ENCODE measurements at places on chromosomes 2 and 18. TPM values are rescaled to one million over a fixed set of nuclear protein-coding genes. Genes with fewer than 3 reads are reported as not detected.

DNA sequence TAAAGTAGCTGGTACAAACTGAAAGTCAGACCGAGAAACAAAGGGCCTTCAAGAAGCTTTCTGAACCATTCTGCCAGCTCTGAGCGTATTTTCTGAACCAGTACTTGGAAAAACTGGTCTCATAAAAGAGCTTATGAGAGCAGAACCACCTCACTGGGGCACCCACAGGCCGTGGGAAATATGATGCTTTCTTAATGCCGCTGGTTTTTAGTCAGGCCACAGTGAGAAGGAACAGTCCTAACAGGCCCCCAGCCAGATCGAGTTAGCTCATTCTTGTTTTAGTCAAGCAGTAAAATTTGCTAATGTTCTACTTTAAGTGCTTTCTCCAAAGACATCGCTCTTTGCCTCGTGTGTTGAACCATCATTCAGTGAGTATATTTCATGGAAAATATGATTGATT, 12.7 kb upstream of the NOSTRIN start:
- H3K36me3 ChIP-seq: no peaks in the 10 kb centered on the region
- peaks cover 2% of the 10 kb centered on the region for H3K4me1 ChIP-seq
- no peak overlapping the region for H3K4me3 ChIP-seq
- no peak overlapping the region for H3K27ac ChIP-seq
- peaks cover 2% of the 10 kb centered on the region for H3K27me3 ChIP-seq

DNA sequence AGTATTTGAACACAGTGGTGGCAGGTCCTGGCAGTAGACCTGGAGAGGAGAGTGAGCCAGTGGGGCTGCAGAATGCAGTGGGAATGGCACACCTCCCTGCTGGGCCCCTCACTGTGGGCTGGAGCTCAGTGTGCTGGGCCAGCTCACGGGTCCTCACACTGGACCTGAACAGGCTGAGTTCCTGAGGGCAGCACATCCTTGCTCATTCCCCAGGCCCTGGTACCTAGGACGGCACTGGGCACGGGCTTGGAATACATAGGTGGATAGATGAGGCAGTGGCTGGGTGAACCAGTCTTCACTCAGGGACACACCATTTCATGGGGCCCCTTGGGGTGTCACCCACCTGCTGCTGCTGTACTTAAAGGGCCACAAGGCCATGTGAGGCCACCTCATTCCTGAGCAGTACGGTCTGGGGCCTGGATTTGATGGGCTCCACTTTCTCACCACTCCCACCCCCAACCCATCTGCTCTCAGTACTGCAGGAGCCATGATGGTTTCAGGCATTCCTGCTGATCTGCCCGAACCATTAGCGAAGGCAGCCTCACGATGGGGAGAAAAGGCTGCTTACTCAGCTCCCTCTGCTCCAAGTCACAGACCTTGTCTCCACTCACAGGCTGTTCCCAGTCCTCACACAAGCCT, 4.2 kb downstream of the TMEM177 start:
- DNase-seq: no peak
- H3K27me3 ChIP-seq: no peaks in the 10 kb centered on the region
- peak overlapping the region; percentile 24 for H3K27ac ChIP-seq
- H3K4me1 ChIP-seq: peaks cover 15% of the 10 kb centered on the region

Gene CXCR2
- total RNA-seq: 0.57 TPM

GRCh38 chr2:88560619-88561307, 66.5 kb downstream of the EIF2AK3 start:
- H3K4me3 ChIP-seq: no peak overlapping the region
- H3K27me3 ChIP-seq: no peaks in the 10 kb centered on the region
- H3K27ac ChIP-seq: no peak overlapping the region
- H3K4me1 ChIP-seq: peaks cover 5% of the 10 kb centered on the region
- H3K36me3 ChIP-seq: peaks cover 19% of the 10 kb centered on the region
- DNase-seq: no peak

GRCh38 chr18:63319383-63320122, at the start of gene BCL2:
BCL2 (minus strand) TSS chr18:63319769.
- peak; percentile 85 for DNase-seq
- peak within 1 kb of the TSS; percentile 89 for H3K27ac ChIP-seq
- H3K36me3 ChIP-seq: peaks cover 34% of the 10 kb centered on the region
- H3K27me3 ChIP-seq: no peaks in the 10 kb centered on the region
- H3K4me1 ChIP-seq: peaks cover 20% of the 10 kb centered on the region

Gene FIGLA
- total RNA-seq: not detected

GRCh38 chr18:35159782-35160181, 81.1 kb upstream of the ZNF397 start:
- peak overlapping the region; percentile 22 for H3K4me3 ChIP-seq
- peaks cover 3% of the 10 kb centered on the region for H3K36me3 ChIP-seq

DNA sequence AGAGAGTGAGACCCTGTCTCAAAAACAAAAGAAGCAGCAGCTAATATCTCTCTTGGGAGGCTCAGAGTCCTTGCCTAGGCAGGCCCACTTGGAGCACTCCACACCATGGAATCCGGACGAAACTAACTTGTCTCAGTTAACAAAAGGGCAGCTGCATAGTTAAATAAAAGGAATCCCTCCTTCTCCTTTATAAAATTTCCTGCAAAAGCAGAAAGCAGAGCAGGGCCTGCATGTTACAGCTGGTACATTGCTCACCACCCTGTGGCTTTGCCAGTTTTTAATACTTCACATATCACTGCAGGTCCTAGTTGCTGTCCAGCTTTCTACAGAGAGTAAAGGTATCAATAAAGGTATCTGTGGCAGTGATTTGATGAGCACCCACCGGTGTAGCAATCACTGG, 93.6 kb downstream of the ASAP2 start:
- H3K27ac ChIP-seq: no peak overlapping the region
- no peak overlapping the region for H3K4me3 ChIP-seq
- no peaks in the 10 kb centered on the region for H3K4me1 ChIP-seq
- H3K36me3 ChIP-seq: no peaks in the 10 kb centered on the region
- no peak for DNase-seq

DNA sequence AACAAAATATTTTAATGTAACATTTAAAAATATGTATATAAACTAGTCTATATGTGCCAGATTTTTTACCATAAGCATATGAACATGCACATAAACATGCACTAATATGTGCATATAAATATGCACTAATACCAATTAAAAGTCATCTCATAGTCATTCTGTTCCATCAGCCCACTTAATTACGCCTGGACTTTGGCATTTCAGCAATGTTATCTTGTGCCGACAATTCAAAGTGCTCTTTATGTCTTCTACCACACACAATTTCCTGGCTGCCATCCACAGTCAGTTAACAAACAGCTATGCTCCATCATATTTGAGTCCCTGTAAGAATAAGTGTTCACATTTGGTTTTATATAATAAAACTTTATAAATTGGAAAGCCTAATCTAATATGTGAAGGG, 92.6 kb upstream of the TSPYL6 start:
- no peaks in the 10 kb centered on the region for H3K36me3 ChIP-seq
- no peak overlapping the region for H3K4me3 ChIP-seq

Gene RAD51AP2
- total RNA-seq: not detected

Gene COL4A4
- not detected for total RNA-seq

- no peak overlapping the region for H3K27ac ChIP-seq
- no peaks in the 10 kb centered on the region for H3K27me3 ChIP-seq
- no peak overlapping the region for H3K4me3 ChIP-seq
Observed at GRCh38 chr2:187105218-187105617, 256.2 kb upstream of the ZSWIM2 start.

- H3K4me1 ChIP-seq: peaks cover 28% of the 10 kb centered on the region
- no peak for DNase-seq
- no peak overlapping the region for H3K27ac ChIP-seq
- H3K27me3 ChIP-seq: no peaks in the 10 kb centered on the region
- no peak overlapping the region for H3K4me3 ChIP-seq
Observed at GRCh38 chr2:230640540-230641011, 72.1 kb upstream of the CAB39 start.

Gene GLI2
- total RNA-seq: 1.9 TPM
